ENCODE measurements at places on chromosomes 6 and 20.

- DNase-seq = no peak
Measured at GRCh38 chr6:118061666-118062065, 154.6 kb downstream of the SLC35F1 start.

- DNase-seq = no peak
Measured at GRCh38 chr6:149015535-149016525, 269.0 kb downstream of the UST start.

DNA sequence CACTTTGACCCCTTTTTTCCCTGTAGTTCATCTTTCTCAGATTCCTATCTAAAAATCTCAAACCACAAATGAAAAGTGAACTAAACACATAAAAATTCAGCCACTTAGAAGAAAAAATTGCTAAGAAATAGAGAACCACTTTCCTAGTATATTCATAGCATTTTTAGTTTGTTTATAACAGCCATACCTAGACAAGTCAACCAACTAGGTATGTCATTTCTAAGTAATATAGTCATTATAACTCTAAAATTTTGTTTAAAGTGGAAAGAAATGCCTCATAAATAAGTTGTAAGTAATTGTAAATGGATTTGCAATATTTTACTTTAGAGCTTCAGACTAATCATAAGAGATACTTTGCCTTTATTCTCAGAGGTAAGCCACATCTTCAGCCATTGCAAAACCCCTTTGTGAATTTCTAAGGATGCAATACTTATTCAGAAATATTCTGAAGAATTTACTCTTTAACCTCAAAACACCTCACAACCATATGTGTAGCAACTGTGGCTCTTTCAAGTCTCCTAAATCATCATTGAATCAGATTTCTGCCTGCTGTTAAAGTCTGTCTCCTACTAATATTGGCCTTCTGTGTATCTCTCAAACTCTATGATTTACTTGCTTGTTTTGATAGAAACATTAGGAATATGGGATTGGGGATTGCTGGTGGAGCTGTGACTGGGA, 6.9 kb upstream of the SUMO4 start:
- no peak for DNase-seq

DNA sequence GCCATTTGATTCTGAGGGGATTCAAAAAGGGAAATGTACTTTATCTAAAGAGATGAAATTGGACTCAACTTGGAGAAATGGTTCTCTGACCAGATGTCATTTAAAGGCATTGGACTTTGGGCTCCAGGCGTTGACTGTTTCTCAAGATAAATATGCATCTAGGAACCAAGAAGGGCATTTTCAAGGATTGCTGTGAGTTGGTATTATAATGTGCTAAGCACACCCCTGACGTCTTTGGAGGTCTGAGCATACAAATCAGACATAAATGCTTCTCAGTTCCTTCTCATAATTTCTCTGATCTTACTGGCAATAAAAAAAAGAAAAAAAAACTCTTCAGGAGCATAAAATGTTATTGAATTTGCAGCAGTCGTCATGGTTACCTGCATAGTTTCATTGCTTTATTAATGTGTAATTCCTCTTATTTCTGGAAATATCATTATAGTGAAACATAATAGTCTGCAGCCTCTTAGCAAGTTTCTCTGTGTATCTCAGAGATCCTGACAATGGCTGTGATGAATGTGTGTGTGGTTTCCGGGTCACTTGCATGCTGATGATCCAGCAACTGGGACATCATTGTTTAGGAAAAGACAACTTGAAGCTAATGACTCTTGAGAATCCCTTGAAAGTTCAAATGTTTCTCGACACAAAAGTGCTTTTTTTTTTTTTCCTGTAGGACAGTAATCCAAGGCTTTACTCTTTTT, 136.0 kb downstream of the AIG1 start:
- no peak for DNase-seq

GRCh38 chr20:22620342-22620741, 36.0 kb upstream of the FOXA2 start:
- no peak for DNase-seq

DNA sequence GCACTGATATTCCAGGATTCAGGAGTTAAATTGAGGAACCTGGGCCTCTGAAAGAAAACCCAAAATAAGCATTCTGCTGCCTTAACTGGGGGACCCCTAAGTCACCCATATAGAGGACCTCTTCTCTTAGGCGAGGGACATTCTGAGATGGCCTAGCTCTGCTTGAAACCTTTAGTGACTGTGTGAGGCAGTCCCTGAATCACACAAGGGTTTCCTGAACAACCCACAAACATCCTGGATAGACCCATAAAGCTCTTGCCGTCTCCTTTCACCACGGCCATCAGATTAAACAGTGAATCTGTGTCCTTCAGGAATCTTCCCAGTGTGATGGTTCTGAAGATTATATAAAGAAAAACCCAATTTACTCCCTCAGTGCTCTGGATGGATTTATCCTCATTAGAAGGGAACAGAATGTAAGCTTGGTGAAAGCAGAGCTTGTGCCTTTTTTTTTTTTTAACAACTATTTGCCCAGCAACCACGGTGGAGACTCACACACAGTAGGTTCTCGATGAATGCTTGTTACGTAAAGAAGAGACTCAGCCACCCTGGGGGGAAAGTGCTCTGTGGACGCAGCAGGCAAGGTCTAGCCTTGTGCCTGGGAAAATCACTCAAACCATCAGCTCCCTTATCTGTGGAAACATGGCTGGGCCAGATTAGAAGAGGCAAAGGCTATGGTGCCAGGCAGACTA, 39.1 kb upstream of the SIRPG start:
- no peak for DNase-seq

GRCh38 chr20:14470231-14470899, 133.0 kb upstream of the FLRT3 start:
- DNase-seq = no peak

DNA sequence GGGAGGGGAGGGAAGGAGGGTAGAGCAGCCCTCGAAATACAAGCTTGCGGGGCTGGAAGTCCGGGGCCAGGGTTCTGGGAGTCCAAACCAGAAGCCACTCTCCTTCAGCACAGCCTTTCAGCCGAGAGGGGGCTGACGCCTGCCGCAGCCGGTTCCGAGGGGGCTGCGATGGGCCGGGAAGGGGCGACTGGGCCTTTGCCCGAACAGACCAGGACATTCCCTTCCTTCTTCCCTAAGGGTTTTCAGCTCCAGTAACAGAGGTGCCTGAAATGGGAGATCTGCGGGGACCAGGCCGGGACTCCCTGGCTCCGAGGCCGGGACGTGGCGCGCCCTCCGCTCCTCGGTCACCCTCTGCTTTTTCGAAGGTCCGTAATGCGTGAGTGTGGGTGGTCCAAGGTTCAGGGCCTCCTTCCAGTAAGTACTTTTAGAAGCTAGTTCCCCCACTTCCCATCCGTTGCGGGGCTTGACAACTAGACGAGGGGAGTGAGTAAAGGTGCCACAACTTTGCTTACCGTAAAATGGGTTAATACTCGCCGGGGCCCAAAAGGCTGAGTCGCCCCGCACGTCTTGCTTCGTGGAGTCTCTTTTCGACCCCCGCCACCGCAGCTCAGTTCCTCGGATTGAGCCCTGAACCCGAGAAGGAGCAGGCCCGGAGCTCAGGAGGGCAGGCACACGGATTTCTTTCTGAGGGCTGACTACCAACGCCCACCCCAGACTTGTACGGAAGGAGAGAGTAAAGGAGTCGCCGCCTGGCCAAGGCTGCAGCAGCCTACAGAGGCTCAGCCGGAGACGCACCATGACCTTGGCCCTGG, 2.9 kb upstream of the OLIG3 start:
- no peak for DNase-seq

DNA sequence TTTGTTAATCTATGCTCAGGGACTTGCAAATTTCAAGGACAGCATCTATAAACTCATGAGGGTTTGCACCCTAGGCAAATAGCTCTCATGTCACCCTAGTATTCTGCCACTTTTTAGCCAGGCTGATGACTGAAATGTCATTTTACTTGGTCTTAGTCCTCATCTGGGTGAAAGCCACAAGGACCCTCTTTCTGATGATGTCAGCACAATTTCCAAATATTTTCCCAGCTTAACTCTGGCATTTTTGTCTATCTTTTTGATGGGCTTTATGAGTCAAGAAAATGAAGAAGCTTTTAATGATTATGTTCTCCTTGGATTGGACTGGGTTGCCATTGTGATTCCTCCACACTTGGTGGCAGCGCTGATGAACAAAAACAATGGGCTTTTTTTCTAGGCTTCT, 420.1 kb upstream of the BTBD3 start:
- DNase-seq = no peak

DNA sequence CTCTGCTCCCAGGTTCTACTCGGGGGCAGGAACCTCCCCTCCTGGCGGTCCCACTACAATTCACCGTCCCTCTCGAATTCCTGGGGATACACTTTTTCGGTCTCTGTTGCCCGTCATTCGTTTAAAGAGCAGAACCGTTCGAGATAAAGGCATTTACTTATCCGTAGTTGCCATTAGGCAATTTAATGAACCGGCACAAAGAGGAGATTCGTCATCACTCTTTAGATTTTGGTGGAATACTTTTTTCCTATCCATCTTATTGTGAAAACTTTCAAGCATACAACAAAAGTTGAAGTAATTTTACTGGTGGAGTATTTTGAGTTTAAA, 1.2 kb upstream of the CD24 start:
- DNase-seq = no peak

Measured in islet precursor cell (in vitro differentiated cells).